Muscle of leg (tissue), 16 donors: ENCODE measurements at places on chromosomes 5 and 9. TPM values are rescaled to one million over a fixed set of nuclear protein-coding genes. Genes with fewer than 3 reads are reported as not detected.

Gene TAF11L12
- not detected for total RNA-seq

Gene SLC1A1
- 0.66 TPM for total RNA-seq

Gene SAXO1
- total RNA-seq: 0.04 TPM

Gene SLCO4C1
- 0.98 TPM for total RNA-seq

Gene SOX30
- total RNA-seq: 0.09 TPM

Gene STK32A
- total RNA-seq: 0.66 TPM

Gene CXCL14
- total RNA-seq: 21.3 TPM

Gene C5orf52
- total RNA-seq: not detected

Gene PCDHB2
- 3.2 TPM for total RNA-seq

Gene SYK
- total RNA-seq: 3.7 TPM

Gene PNPLA7
- total RNA-seq: 0.80 TPM

Gene TNC
- total RNA-seq: 28.4 TPM

Gene MLANA
- not detected for total RNA-seq

DNA sequence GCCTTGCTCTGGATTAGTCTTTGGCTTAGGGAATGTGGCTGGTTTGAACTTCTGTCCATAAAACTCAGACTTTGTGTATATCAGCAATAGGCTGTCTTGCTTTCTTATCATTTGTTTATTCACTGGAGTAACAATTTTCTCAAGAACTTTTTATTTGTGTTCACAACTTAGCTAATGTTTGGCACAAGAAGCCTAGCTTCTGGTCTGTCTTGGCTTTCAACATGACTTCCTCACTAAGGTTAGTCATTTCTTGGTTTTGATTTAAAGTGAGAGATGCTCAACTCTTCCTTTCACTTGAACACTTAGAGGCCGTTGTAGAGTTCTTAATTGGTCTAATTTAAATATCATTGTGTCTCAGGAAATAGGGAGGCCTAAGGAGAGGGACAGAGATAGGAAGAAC, 4.9 kb downstream of the FBXO38 start:
- no peak for DNase-seq

GRCh38 chr5:79474367-79475151, 39.4 kb downstream of the HOMER1 start:
- DNase-seq: peak; percentile 70

GRCh38 chr5:166349046-166349445, 1942.4 kb upstream of the WWC1 start:
- peak; percentile 93 for DNase-seq

DNA sequence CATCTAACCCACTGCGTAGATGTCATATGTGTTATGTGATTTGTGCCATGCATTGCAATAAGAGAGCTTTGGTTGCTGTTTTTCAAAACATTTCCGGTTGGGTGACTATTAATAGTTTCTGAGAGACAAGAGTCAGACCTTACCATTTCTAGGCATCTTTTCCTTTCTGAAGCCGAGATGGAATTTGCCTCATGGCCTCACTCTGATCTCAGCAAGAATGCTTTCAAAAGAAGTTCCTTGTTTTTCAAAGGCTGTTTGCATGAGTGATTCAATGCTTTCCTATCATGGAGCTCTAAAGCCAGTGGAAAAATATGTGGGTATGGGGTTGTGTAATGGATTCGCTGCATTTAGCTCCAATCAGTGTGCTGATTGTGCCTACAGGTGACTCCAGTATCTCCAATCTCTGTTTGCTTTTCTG, 203.1 kb upstream of the PPP1R2B start:
- no peak for DNase-seq

DNA sequence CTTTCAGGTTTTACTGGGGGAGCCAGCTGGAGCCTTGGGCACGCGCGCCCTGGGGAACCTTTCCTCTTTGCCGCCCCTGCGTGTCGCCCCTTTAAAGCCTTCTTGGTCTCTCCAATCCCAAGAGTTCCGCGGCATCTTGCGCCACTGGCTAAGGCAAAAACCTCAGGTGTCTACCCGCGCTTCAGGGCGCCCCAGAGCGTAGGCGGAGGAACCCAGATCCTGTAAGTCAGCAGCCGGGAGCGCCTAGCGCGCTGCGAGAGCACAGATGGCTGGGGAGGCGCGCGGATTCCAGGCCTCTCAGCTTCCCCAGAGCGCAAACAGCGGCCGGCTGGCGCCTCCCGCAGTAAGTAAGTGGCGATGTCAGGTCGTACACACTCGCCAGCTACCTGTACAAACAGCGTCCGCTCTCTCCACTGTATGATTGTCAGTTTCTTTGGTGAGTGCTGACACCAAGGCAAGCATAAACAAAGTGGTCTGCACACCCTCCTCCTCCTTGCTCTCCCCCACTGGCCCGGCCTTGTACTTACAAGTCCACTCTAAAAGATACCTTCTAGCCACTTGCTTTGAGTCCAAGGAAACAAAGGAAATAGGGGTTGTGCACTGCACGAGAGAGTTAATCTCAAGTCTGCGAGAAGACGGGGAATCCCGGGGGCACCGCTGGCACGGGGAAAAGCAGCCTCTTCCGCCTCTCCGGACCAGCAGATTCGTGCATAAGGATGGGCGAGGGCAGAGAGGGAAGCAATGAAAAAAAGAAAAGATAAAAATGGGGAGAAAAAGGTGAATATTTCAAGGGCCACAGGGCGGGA, 2.9 kb downstream of the HTR1A start:
- peak; percentile 9 for DNase-seq

DNA sequence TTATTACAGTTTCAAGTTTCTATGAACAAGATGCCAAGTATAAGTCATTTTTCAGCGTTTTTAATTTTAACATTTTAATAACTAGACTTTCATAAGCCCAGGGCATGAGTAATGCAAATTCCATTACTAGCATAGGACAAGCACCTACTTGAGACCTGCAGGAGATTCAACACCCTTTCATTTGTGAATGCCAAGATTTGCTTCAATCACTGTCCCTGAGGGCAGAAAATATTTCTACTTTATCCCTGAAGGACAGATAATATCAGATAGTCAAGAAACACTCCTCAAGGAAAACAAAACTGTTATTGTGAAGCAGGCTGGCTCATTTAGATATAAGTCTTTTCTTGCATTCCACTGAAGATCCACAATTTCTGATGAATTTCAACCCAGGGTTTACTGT, 27.7 kb upstream of the ZNF622 start:
- no peak for DNase-seq

DNA sequence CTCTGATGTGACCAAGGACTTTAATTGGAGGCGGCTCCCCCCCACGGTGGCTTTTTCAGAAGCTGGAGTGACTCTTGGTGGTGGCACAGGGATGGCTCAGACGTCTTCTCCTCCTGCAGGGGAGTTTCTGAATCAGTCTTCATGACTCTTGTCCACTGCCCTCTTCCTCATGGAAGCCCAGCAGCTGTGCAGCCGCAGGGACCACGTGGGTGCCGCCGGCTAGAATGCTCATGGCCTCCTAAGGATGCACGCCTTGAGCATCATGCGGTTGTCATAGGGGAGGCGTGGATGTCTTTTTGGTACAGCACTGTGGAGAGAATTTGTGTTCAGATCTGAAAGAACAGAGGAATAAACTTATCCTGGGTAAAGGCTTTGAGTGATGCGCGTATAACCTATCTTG, 1.3 kb downstream of the TEX53 start:
- no peak for DNase-seq

GRCh38 chr9:88737876-88738275, 202.9 kb downstream of the NXNL2 start:
- DNase-seq: peak; percentile 66

GRCh38 chr5:150523472-150524350, 15.8 kb downstream of the NDST1 start:
- DNase-seq: peak; percentile 74

- no peak for DNase-seq
Measured at GRCh38 chr5:5736007-5736406, 313.5 kb downstream of the ICE1 start.

GRCh38 chr5:2735996-2736395, 15.5 kb downstream of the IRX2 start:
- DNase-seq: no peak

GRCh38 chr9:6243746-6244145, 28.1 kb downstream of the IL33 start:
- no peak for DNase-seq

GRCh38 chr5:1344975-1345838, at the start of gene CLPTM1L:
CLPTM1L (minus strand) TSS chr5:1345099; CDS start chr5:1344841, 258 bp downstream.
- peak; percentile 95 for DNase-seq

DNA sequence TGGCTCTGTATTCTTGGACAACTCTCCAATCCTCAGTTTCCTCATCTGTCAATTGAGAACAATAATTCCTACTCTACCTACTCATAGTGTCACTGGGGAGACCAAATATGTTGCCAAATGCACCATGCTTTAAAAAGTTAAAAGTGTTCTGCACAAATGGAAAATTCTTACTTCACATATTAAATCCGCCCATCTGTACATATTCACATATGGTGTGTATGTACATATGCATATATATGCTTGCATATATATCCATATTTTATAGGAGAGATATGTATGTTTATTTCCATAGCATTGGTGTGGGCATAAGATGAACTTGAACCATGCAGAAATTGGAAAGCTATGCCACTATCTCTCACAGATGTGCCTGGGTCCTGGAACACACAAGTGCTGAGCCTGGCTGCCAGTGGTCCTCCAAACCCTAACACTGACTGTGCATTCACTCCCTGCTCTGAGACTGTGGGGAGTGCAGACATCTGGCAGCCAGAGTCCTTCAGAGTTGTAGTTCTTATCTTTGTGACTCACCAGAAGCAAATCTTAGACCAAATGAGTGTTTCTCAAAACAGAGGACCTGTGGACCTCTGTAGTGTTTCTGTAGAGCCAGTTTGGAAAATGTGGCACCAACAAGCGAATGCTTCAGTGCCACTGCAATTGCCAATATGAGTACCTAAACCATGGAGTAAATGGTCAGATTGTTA, 168.7 kb downstream of the GRIA1 start:
- DNase-seq: no peak

GRCh38 chr5:29162297-29162696, 2031.2 kb upstream of the CDH6 start:
- DNase-seq: no peak

DNA sequence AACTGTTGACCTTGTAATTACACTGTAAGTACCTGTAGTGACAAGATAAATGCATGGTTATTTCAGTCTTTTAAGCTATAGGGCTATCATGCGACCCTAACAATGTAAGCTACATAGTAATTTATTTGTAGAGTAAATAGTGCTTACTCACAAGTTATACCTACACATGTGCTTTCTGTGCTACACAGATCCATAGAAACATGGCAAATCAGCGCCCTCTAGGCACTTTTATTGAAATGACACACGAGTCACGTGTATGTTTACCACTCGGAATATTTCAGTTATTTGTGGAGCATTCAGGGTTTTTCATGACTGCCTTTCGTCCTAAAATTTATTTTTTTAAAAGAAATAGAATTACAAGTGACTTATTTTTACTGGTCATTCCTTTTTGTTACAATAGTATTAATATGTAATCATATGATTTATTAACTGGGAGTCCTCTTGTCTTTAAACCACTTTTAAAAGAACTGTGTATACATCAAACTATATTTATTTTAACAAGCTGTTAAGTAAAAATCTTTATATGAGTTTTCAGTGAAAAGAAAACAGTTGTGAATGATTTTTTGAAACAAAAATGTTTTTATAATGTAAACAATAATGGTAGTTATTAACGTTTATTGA, 1242.3 kb upstream of the WWC1 start:
- peak; percentile 65 for DNase-seq

DNA sequence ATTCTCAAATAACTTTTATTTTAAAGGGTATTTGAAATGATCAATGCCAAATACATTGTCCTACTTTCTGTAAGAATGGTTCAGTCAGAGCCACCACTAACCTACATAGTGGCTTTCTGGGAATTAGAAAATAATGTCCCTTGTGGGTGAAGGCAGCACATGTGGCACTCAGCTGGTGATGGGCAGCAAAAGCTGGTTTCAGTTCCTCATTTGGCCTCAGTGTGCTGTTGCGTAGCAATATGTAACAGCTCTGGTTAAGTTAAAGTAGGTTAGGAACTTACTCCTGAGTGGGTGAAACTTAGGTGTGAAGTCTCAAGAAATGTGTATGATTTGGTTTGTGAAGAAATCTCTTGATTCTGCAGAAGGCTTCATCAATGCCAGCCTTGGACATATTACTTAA, 99.6 kb upstream of the SPEF2 start:
- peak; percentile 36 for DNase-seq

DNA sequence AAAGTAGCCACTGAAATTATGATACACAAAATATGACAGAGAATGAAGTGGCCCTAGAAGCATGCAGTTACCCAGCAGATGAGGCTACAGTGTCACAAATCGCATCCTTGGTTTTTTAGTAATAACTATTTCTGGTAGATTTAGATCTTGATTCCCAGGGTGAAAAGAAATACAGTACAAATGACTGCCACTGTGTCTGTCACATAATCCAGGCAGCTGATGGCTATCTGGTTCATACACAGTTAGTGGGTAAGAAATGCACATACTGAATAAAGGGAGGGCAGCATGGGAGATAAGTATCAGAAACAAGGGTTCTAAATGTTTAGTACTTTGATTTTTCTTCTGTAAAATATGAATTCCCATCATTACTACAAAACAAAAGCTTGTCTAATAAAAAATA, 41.5 kb downstream of the POC5 start:
- no peak for DNase-seq

GRCh38 chr9:79705704-79706103, 133.9 kb downstream of the TLE4 start:
- no peak for DNase-seq

DNA sequence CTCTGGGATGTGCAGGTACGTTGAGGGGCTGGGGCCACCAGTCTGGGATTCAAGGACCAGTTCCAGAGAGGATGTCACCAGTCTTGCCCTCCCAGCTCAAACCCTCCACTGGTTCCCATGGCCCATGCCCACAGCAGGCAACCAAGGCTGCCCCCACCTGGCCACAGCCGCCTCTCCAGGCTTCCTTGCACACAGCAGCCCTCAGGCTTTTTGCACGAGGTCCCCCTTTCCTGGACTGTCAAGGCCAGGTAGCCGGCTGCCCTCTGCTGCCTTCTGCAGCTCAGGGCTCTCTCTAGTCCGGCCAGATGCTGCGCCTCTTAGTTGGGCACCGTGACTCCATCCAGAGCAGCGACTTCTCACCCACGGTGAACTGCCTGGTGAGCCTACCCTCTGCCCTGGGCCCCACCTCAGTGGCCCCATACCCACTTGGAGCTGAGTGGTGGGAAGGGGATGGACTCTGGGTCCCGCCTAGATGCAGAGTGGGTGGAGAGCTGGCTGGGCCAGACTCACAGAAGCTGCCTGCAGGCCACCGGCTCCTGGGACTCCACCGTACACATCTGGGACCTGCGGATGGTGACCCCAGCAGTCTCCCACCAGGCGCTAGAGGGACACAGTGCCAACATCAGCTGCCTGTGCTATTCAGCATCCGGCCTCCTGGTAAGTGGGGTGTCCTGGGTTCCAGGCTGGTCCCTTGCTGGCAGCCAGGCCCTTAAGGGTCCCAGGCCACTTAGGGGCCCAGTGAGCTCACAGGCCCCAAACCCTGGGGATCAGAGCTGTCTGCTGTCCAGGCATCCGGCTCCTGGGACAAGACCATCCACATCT, 2.9 kb downstream of the WDR38 start:
- no peak for DNase-seq

GRCh38 chr5:72397836-72398235, 77.7 kb downstream of the PTCD2 start:
- no peak for DNase-seq

DNA sequence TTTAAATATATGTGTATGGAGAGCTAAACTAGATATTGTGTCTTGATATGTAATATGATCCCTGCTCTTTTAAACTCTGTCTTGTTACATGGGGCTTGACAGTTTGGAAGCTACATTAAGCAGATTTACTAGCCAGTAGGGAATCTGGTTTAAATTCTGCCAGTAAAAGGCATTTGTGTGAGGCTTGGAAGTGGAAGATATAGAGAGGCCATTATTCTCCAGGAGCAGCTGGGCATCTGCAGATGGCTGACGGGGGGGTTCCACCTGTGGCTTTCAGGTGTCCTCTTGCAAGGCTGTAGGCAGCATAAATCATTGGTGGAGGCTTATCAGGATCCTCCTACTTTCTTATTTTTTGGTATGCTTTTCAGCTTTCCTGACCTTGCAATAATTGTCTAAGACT, 179.1 kb upstream of the FBXL7 start:
- peak; percentile 61 for DNase-seq
